SW 1271 (cell line): ENCODE measurements at places on chromosomes 12 and 14.

GRCh38 chr14:32939254-32940065 lies 781 bp downstream of the NPAS3 start:
- DNase-seq, result no peak

- no peak for DNase-seq
These were observed 2.8 kb upstream of the FOXG1 start for GRCh38 chr14:28763751-28764256.

- peak; percentile 12 for DNase-seq
These were observed 187.9 kb upstream of the STXBP6 start for GRCh38 chr14:25237845-25238244.

DNA sequence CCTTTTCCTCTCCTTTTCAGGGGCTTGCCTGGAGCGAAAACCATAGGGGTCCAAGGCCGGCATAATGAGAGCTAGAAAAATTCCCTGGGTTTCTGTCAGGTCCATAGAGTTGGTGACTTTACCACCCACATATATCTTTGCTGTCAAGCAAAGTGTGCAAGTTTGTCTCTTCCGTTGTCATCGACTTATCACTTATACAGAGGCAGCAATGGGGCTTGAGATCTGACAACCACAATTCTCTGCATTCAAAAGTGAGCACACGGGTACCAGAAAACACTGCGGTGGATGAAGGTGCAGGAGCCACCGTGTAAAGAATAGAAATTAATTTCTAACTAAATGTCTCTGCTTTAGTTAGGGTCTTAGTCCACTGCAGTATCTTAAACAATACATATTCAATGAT lies 162.3 kb downstream of the DAD1 start:
- DNase-seq, result no peak
